ENCODE measurements at places on chromosomes 7 and 10.

DNA sequence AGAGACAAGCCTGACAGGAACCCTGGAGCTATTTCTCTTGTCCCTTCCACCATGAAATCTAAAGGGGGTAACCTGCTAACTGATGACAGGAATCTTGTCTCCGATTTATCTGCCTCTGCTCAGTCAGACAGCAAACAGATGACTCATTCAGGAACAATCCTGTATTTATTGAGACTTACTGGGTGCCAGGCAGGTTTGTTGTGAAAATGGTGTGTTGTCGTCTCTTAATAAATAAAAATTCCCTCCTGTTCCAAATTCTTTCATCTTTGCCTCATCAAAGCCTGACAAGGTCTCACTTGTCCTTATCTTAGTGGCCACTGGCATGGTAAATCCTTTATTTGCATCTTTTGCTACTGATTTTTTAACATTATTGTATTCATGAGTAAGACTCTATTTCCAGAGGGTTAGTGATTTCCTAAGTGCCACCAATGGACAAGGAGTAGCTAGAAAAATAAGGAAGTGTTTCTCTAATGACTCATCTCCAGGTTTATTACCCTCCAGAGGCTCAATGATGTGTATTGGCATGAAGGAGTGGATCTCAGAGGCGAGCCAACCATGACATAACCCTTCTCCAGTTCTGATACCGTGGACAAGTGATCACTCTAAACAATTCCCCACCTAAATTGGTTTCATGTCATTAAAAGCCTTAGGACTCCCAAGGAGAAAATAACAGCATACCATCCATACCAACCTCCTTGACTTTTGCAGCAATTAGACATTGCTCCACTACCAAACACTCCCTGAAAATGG is 724.0 kb downstream of the GRID1 start:
- DNase-seq, result peak; percentile 86

- no peak for DNase-seq
These were observed at the start of gene EPHA1 for GRCh38 chr7:143408686-143409561. Gene EPHA1, minus strand, starts transcription at chr7:143408856. Its CDS starts 51 bp downstream, at chr7:143408805.

DNA sequence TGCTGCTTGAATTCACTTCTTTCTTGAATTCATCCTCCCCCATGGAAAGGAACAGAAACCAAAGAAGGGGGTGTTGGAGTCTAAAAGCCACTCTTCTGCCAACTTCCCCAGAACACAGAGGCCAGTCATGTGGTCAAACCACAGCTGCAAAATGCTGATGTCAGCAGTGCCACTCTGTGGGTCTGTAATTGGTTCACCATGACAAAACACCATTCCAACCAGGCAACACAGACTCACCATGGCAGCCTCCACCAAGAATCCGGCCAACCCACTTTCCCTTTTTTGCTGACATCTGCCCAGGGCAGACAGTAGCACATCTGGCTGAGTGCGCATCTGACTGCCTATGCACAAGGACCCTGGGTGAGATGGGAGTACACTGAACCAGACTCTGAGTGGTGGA is 16.8 kb downstream of the OSBPL3 start:
- DNase-seq, result peak; percentile 23

GRCh38 chr7:106679153-106679931 is 18.4 kb upstream of the CCDC71L start:
- DNase-seq, result peak; percentile 83

DNA sequence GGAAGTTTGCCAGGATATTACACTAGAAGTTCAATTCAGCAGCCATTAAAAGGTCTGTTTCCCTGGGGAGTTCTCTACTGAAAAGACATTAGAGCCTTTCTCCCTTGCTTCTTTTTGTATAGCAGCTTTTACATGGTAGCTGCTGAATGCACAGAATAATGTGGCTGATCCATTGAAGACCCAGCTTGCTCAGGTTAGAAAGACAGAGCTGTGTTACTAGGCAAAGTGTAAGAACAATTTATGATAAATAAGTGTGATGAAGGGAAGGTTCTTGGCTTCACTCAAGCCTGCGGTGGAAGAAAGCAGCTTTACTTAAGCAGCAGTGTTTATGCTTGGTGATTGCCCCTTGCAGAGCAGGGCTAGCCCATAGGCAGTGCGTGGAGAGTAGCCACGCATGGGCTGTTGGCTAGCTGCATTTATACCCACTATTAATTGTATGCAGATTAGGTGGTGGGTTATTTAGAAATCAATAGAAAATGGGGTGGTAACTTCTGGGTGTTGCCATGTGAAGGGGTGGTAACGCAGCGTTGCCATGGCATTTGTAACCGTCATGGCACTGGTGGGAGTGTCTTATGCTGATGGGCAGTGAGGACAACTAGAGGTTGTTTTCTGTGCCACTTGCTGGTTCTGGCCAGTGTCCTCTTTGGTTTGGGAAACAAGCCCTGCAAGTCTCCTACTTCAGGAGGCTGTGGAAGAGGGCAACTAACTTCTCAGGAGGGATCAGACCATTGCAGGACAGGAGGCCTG is 942.9 kb downstream of the NRG3 start:
- DNase-seq, result no peak

- DNase-seq, result peak; percentile 32
These were observed 162.1 kb downstream of the CHCHD3 start for GRCh38 chr7:132919771-132920170.

GRCh38 chr7:53984776-53985175 is 557.4 kb upstream of the VSTM2A start:
- no peak for DNase-seq

DNA sequence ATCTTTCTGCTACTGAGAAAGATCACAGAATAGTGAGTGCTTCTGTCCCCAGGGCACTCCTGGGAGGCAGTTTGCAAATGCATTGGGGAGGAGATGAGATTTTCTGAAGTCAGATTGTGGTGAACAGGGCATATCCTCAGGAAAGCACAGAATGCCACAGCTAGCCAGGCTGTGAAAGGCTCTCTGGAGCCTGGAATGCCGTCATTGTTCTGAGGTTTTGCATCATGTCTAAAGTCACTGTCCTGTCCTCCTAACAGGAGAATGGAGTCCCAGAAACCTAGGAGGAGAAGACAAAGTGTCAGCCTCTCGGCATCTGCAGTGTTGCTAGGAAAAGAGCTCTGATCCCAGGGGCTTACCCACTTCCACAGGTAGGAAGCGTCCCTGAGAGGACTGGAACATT is 69.2 kb upstream of the IGFBP3 start:
- no peak for DNase-seq

GRCh38 chr10:33031815-33032653 is 74.0 kb upstream of the ITGB1 start:
- no peak for DNase-seq

- peak; percentile 20 for DNase-seq
These were observed 95.3 kb downstream of the CCSER2 start for GRCh38 chr10:84423719-84424118.

DNA sequence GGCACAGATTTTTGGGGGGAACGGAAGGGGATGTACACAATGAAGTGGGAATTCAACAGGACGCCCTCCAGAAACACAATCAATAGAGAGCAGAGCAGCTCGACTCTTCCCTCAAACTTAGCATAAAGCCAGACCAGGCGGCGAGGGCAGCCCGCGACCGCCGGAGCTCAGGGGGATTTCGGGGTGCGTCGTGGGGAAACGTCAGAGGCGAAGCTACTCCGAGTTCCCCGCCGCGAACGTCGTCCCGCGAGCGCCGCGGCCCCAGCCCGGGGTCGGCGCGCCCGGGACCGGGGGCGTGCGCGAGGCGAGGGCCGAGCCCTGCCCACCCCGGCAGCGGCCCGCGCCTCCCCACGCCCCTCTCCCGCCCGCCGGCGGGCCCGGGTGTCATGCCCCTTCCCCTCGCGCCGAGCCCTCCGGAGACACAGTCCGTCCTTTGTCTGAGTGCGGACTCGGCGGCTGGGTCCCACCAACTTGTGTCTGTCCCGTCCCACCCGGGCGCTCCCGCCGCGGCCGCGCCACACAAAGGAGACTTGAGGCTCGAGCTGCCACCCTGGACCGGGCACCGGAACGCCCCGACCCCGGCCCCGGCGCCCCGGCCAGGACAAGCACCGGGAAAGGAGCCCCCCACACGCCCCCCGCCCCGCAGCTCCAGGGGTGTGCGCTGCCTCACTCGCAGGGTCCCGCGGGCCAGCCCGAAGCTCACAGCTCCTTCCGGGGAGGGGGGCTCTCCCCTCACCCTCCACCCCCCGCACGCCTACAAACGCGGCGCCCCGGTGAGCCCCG is 634 bp downstream of the EZH2 start:
- DNase-seq, result no peak

Measured in fibroblast of skin of right biceps (primary cell).